Mucosa of gallbladder (tissue), 1 donor: ENCODE measurements at places on chromosomes 11 and 22. TPM values are rescaled to one million over a fixed set of nuclear protein-coding genes. Genes with fewer than 3 reads are reported as not detected.

The NRIP3 gene
- 2.7 TPM for total RNA-seq

The SCGB1C1 gene
- total RNA-seq = not detected

The PKNOX2 gene
- total RNA-seq = 5.1 TPM

The PELI3 gene
- total RNA-seq = 20.3 TPM

The WT1 gene
- 0.17 TPM for total RNA-seq

DNA sequence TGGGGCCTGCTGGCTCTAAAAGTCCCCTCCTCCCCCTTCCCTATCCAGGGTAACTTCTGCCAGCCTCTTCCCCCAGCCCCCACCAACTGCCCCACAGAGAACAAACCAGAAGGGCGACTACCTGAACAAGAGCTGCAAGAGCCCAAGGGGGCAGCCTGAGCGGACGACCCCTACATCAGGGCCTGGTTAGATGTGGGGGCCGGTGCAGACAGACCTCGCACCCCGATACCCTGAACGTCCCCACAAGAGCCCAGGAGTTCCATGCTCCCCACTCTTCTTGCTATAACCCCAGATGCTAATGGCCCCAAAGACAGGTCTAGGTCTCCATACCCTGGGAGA is 20.7 kb downstream of the SUN2 start:
- no peak for DNase-seq

- no peak for DNase-seq
Observed at GRCh38 chr11:60790726-60791125, 5.6 kb downstream of the MS4A10 start.

DNA sequence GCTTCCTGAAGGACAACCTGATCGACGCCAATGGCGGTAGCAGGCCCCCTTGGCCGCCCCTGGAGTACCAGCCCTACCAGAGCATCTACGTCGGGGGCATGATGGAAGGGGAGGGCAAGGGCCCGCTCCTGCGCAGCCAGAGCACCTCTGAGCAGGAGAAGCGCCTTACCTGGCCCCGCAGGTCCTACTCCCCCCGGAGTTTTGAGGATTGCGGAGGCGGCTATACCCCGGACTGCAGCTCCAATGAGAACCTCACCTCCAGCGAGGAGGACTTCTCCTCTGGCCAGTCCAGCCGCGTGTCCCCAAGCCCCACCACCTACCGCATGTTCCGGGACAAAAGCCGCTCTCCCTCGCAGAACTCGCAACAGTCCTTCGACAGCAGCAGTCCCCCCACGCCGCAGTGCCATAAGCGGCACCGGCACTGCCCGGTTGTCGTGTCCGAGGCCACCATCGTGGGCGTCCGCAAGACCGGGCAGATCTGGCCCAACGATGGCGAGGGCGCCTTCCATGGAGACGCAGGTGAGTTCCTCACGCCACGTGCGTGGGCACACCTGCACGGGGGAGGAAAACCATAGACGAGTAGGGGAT is 1.5 kb downstream of the BCR start:
- no peak for DNase-seq

DNA sequence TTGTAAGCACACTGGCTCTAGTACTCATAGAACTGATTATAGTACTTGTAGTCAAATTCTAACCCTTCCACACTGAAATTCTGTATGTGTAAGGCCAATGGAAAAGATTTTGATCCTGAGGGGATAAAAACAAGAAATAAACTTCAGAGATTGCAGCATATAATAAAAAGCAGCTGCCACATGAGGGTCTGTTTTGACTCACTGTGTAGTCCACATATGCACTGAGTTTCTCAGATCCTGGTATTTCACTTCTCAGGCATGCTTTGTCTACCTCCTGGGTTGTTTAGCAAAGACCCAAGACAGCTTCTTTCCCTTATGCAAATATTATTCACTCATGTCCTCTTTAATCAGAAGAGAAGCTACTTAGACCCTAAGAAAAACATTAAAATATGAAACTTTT is 71.1 kb upstream of the SLC5A12 start:
- DNase-seq = no peak

DNA sequence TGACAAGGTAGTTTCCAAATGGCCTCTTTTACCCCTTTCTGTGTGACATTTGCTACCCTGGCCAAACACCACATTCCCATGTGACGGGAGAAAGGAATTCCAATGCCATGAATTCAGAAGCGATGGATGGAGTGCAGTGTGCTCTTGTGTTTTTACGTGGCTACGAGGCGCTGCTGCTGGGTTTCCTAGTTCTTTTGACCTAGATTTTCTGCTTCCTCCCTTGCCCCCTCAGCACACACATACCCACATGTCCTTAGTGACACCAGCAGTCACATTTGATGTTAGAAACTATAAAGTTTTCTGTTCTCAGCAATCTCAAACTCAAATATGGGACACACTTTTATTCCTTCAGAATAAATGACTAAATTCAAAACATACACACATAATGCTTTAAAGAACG is 7.8 kb upstream of the TMA7B start:
- no peak for DNase-seq

DNA sequence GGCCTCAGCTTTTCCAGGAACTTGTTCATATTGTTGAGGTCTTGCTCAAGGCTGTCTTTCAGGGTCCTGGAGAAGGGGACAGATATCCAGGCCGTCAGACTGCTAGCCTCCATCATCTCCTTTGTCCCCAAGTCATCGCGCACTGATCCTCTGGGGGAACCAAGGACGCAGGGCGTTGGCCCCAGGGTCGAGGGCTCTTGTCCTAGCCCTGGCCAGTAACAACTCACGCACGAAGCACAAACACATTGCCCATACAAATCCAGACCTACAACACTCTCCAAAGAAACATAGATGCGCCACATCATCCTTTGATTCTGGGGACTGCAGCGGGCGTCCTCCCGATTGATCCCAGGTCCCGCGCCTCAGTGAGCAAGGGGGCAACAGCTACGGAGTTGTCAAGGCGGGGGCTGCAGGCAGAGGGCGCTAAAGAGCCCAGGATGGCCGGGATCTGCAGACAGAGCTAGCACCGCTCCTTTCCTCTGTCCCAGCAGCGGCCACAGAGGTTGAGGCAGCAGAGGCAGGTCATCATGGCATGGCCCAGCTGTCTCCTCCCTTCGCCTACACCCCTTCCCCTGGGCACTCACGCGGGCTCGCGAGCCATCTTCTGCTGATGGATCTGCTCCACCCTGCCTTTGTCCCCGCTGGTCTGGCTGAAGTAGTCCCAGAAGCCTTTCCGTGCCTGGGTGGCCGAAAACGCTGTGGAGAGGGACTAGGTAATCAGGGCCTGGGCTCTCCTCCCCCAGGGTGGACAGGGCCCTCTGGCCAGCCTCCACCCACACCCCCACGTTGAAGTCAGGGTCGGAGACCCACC is 472 bp downstream of the APOA5 start:
- peak; percentile 74 for DNase-seq
